ENCODE measurements at places on chromosomes 7 and 10.

GRCh38 chr7:86928308-86928707 lies 131.1 kb downstream of the ELAPOR2 start:
- DNase-seq = no peak

GRCh38 chr7:94431619-94432280 lies 37.1 kb downstream of the COL1A2 start:
- no peak for DNase-seq

DNA sequence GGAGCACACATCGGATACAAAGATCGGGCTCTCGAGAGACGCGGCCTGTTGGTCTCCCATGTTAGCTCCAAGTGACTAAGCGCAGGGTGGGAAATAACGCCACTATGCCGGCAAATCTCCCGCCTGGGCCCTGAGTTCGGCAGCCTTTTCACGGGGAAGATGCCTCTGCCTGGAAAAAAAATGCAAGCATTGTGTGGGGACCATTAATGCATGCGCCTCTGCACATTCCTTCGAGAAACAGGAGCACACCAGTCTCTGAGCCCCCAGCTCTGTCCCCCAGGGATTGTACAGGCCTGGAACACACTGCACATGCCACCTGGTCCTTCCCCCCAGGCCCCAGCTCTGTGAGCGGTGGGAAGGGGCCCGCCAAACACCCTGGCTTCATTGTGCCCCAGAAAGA lies 44.1 kb downstream of the FBXW4 start:
- no peak for DNase-seq

DNA sequence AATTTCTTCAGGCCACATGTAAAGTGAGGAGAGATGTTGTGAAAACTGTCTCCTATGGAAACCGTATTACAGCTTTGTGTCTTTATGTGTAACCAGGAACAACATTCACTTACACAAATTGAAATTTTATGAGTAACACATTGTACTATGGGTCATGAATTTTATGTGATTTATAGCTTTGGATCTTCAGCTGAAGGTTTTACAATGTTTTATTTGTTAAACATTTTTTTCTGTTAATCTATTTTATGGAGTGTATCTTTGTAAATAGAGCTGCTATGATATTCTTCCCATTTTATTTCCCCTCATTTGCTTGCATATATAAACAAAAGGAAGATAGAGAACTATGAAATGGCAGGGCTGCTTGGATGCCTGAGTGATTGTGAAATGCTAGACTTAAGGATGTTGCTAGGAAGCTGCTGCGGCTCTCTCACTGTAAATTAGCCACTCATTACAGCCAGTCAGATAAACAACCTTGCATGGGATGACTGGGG lies 104.5 kb upstream of the PCLO start:
- DNase-seq = no peak

All from B cell (primary cell).